Stimulated activated CD8-positive, alpha-beta memory T cell treated with anti-CD3 and anti-CD28 coated beads, Interleukin-12 subunit alpha, Interleukin-12 subunit beta, amount 100 ng/mL, for 1 hour (primary cell): ENCODE measurements at places on chromosomes 1 and 21.

DNA sequence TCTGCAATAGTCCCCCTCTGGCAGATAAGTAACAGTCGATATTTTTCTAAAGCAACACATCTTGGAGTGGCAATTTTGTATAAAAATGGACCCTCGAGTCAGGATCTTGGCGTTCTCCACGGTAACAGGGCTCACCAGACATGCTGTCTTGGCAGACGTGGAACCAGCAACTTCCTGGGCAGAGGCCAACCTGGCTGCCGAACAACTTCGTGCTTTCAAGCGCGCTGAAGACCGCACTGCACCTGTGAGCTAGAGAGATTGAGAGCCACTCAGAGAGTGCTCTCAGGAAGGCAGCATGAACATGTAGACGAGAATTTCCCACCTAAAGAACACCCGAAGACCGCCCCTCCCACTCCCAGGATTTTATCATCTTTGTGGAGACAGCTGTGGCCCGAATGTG, 7.3 kb downstream of the C1orf174 start:
- no peak for DNase-seq

- DNase-seq = no peak
Observed at GRCh38 chr1:25695090-25695770, 78.6 kb downstream of the MAN1C1 start.

DNA sequence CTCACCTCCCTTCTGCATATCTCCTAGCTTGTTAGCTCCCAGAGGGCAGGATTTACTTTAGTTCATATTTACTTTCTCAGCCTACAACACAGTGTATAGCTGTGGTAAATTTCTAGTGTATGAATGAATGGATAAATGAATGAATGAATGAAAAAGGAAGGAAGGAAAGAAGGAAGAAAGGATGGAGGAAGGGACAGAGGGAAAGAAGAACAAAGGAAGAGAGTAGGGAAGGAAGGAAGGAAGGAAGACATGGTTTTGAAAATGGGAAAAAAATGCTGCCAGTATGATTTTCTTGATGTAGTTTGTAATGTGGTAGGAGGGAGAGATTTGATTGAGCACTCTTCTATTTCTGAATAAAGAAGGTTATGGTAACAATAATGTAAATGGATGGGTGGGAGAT, 47.0 kb downstream of the LAMC2 start:
- no peak for DNase-seq

GRCh38 chr1:208979776-208980175, 603.7 kb upstream of the CAMK1G start:
- no peak for DNase-seq

DNA sequence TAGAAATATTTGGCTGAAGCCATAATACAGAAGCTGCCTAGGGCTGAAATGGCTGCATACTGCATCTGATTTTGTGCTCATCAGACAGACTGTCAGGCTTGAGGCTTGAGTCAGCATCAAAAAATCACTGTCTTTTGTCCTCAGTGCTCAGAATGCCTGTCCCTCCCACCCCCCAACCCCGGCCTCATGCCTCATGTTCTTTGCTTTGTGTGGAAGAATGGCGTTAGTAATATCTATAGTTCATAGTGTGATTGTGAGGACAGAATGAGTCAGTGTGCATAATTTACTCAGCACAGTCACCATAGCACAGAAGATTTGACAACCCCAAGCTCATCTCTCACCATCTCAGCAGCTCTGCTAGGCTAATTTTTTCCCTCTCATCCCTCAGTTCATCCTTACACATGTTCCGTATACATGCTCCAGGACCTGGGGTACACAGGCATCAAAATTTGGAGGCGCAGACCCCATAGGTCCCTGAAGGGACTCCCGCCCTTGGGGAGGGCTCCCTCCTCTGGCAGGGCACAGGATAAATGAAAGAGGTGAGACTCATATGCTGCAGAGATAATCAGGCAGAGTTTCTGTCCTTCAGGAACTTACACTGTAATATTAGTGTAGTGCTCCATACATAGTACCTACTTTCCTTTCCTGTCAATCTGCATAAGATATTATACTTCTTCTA, 159.1 kb upstream of the C8B start:
- no peak for DNase-seq

DNA sequence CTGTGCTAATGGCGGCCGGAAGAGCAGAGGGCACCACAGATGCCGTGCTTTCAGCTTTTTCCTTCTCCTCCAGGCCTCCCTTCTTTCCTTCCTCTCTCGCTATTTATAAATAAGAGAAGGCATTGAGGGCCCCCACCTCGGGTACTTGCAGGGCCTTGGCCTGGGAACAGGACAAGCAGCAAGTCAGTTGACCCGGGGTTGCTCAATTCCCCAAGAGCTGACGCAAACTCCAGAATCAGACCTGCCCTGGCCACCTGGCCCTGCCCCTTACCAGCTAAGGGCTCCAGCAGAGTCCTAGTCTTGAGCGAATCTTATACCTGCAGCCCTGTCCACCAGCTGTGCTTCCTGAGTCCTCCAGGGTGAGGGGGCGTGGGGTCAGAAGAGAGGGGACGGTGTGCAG, 13.5 kb downstream of the TNFRSF1B start:
- no peak for DNase-seq

DNA sequence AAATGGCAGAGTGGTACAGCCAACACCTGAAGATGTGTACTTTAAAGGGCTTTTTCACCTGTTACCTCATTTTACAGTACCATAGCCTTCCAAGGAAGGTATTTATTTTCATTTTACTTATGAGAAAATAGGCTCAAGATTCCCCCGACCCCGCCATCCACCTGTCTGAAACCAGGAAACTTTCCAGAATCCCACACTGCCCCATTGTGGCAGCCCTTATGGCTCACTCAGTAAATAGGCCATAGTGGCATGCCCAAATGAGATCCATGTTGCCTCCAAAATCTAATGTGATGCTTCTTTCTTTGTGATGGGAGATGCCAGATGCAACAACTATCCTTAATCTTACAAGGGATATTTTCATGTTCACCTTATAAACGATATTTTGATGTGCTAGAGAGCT, 97.8 kb downstream of the EBNA1BP2 start:
- no peak for DNase-seq

DNA sequence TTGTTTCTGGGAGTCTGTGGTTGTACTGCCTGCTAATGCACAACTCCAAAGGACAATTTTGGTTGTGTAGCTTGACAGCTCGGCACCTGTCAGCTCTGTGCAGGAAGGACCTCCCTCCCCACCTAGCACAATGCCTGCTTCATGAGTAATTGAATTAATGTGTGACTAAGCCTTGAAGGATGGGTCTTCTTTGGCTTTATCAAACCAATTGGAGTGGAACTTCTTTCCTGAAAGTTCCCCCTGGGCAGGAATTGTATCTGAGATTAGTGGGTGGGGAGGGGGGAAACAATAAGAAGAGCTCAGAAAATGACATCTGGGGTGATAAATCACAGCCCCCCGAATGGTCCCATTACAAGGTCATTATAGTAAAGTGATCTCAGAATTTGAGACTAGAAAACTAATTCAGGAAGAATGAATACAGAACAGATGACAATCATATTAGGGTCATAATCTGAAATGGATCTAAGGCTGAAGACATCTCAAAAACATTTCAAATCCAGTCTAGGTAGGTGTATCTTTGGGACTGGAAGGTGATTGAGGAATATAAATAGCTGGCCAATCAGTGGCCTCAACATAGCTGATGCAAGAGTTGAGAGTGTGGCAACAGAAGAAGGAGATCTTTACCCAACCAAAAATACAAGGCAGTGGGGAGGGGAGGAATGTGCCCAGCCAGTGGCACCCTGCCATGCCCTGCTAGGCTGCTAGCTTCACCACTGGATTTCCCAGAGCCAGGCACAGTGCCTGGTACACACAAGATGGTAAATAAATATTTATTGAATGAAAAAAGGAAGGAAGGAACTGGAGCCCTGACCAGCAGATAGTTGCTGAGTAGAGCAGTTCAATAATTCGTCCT, 10.1 kb upstream of the SESN2 start:
- no peak for DNase-seq

DNA sequence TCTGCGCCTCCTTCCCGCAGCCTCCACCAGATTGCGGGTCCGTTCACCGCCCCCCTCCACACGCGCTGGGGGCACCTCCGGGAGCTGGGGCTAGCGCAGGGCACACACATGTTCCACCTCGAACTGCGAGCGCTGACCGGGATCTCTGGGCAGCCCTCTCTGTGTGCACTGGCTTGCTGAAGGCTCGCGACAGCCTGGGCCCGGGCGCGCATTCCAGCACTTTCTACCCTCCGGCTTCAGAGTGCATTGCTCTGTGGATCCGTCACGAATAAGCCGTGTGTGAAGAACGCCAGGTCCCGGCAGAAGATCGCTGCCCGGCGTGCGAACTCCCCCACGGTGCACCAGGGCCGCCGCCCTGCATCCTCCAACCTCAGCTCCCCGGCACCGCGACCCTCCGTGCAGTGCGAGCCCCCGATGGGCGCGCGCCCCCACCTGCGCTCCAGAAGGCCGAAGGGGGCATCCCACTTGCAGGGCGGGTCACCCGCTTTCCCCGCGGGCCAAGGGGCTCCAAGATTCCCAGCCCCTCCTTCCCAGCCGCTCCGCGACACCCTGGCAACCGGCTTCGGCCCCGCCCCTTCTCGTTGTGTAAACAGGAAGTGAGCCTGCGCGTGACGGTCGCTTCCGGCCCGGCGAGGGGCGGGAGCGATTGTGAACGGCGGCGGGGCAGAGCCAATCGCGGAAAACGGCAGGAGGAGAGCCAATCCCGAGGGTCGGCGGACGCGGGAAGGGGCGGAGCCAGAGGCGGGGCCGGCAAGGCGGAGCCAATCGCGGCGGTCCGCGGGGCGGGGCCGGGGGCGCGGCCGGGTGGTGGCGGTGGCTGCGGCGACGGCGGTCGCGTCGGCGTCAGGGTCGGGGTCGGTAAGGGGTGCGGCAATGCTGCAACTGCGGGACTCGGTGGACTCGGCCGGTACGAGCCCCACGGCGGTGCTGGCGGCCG, at the start of gene TPRG1L:
Gene TPRG1L, plus strand, starts transcription at position 816 of the 937 bp plus-strand sequence. Its CDS starts 58 bp downstream, at position 874.
- peak; percentile 97 for DNase-seq

- no peak for DNase-seq
Observed at GRCh38 chr1:54866801-54867716, 19.9 kb downstream of the DHCR24 start.

GRCh38 chr1:159980076-159980475, 26.0 kb upstream of the SLAMF9 start:
- DNase-seq = no peak

DNA sequence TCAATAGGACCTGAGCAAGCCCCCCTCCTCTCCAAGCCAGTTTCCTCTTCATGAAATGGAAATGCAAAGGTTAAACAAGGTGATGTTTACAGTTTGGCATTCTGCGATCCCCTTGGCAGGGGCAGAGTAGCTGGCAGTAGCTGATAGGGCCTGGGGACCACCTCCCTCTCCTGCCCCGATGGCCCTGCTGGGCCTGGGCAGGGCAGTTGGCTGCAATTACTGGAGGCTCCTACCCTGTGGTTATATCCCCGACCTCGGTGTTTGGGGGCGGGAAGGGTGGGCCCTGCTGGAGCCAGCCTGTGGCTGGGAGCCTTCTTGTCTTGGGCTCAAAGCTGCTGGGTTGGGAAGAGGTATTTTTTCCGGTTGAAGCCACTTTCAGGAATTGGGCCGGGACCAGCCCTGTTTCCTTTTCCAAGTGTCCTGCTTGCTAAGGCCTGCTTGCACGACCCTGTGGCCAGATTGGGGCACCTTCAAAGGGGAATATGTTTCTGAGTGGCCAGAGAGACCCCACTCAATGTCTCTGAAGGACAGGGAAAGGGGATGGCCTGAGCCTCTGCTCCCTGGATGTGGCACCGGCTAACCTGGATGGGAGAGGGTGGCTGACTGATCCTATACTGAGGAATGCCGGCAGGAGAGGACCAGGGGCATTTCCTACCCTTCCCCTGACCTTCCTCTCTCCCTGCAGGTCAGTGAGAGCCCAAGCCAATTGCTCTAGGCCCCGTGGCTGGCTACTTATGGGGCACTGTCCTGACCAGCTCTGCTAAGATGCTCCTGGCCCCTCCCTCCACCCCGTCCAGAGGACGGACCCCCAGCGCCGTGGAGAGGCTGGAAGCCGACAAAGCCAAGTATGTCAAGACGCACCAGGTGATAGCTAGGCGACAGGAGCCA, 1.9 kb downstream of the FAM110D start:
- no peak for DNase-seq

DNA sequence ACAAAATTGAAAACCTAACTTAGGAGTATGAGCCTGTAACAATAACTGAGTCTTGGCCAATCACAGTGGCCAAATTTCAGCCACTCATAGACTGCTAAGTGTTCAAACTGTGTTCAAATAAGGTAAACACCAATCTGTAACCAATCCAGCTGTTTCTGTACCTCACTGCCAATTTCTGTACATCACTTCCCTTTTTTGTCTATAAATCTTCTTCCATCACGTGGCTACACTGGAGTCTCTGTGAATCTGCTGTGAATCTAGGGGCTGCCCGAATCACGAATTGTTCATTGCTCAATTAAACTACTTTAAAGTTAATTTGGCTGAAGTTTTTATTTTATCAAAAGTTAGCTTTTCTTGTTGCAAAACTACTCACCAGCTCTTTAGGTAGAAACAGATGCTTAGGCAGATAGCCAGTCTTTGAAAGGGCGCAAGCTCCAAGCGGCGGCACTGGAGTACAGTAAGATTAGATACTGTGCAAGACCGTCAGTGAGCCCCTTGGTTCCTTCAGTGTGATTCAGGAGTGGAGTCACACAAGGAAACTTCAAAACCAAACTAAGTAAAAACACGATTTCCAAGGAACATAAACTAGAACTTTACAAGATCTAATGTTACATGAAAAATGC, 43.2 kb upstream of the ADGRL2 start:
- DNase-seq = no peak

- DNase-seq = no peak
Observed at GRCh38 chr1:192550922-192551534, 24.5 kb upstream of the RGS1 start.

DNA sequence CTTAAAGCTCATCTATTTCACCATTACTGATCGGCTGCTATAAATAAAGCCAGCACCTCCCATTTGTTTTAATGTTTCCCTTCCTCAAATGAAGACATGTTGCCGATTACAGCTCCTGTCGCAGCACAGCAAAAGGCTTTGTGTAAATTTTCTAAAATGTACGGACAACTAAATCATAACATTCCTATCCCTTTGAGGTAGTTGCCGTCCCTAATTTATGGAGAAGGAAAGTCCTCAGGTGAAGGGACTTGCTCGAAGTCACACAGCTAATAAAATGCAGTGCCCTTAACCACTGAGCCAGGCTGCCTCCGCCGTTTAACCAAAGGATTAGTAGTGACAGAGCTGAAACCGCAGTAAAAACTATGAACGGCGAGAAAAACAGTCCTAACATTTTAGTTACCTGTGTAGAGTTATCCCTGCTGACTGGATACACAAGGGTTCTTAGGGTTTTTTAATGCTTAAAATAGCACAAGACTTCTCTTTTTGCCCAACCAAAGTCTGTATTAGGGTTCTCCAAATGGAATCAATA, 871 bp downstream of the PINK1 start:
- DNase-seq = no peak

- no peak for DNase-seq
Observed at GRCh38 chr1:54199151-54199764, 572 bp downstream of the CYB5RL start.

DNA sequence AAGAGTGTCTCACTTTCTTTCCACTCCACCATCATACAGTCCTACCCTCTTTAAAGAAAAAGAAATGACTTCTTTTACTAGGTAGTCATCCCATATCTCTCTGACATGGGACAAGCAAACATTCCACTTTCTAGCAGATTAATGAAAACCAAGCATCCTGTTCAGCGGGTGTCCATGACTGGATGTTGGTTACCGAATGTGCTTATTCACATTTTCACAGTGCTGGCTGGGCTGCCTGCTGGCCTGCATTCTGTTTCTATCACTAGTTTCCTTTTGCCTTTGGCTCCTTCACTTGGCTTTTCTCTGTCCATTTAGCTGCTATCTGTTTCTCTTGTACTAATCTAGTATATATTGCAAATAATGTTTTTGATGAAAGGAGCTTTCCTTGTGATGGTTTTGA, 598.4 kb downstream of the RWDD3 start:
- DNase-seq = no peak
